Fibroblast of skin of right quadriceps (primary cell): ENCODE measurements at places on chromosomes 3 and 15.

- no peak for DNase-seq
Observed at GRCh38 chr3:58664611-58665010, 2.0 kb downstream of the FAM3D start.

- DNase-seq = no peak
Observed at GRCh38 chr3:159029306-159030026, 227.6 kb downstream of the MFSD1 start.

DNA sequence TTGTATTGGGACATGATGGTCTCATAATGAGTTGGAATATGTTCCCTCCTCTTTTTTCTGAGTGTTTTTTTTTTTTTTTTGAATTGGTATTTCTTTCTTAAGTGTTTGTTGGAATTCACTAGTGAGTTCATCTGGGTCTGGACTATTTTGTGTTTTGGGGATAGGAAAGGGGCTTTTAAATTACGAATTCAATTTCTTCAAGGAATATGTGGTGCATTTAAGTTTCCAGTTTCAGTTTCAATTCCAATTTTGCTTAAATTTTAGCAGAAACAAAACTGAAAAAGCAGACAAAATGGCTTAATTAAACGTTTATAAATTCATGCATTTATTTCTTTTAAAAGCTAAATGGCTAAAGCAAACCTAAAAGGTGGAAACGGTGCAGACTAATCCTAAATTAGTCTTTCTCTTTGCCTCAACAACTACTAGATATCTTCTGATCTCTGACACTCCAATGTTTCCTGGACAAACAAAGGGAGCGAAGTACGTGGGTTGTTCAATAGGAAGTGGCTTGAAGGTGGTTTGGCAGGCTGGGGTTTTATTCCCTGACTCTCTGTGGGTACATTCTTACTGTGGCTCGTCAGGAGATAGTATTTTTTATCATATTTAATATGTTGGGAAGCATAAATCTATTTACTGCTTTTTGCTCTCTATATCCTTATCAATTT is 50.0 kb upstream of the CORO2B start:
- DNase-seq = no peak

DNA sequence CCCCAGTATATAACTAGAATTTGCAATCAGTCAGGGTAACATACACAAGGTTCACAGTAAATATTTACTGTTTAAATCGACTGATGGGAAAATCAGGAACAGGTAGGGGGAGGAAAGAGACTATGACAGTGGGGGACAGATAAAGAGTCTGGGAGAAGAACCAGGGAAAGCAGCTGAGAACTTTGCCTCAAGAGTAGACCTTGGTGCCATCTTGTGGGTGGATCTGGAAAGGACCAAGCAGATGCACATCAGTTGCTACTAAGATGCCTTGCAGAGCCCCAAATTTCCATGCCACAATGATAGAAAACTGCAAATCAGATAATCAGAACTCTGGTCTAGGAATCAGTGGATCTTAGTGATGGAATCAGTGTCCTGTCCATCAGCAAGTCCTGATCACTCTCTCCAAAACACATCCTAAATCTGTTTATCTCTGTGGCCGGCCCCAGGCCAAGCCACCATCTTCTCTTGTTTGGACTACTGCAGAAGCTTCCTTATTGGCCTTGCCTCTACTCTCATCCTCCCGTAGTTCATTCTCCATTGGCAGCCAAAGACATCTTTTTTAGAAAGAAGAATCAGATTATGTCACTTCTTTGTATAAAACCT is 62.7 kb downstream of the PDE8A start:
- DNase-seq = peak; percentile 59

DNA sequence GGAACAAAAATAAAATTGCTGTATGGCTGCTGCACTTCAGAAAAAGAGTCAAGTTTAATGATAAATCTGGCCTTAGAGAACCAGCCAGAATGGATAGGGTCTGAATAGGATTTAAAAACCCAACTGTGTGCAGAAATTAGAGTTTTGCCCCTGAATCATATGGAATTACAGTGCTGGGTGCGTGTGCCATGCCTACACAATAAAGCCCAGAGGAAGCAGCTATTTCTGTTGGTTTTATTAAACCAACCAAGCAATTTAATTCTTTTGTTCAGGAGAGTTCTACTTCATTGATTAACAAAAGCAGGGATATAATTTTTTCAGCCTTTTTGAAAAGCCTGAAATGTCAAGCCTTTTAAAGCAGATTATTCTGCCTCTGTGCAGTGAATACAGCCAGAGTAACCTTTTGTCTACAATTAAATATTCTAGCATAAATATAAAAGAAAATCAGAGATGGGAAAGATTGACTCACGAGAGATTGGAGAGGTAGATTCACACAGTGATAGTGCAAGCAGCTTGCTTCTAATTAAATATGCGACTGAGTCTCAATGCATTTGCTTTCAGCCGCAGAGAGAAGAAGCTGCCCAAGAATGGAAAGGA is 66.7 kb upstream of the DNAJC19 start:
- DNase-seq = no peak

DNA sequence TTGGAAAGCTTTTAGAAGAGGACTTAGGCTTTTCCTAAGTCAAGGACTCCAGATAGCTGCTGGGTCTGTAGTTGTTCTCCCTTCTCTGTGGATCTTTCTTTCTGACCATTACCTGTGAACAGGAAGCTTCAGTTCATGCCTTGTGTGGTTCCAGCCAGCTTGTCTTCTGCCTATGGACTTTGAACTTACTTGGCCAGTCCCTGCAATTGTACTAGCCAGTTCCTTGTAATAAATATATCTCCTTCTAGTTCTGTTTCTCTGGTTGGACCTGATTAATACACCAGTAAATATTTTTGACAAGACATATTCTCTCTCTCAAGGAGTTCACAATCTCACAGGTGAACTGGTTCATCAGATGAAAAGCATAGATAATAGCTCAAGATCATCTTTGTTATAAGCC is 341.3 kb upstream of the DPPA4 start:
- no peak for DNase-seq

DNA sequence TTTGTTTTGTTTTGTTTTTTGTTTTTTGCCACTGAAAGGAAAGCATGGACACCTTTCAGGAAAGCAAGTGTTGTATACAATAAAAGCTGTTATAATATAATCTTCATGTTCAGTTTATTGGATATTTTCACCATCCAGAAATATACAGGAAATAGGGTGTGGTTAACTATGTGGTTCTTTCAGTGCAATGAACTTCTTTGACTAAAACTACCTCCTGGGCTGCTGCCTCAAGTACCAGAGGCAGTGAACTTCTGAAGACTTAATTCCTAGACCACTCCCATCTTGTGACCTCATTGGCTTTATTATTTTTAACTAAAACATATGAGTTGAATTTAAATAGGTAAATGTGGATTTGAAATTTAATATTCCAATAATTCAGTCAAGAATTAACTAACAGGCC is 27.1 kb upstream of the TBL1XR1 start:
- DNase-seq = no peak

DNA sequence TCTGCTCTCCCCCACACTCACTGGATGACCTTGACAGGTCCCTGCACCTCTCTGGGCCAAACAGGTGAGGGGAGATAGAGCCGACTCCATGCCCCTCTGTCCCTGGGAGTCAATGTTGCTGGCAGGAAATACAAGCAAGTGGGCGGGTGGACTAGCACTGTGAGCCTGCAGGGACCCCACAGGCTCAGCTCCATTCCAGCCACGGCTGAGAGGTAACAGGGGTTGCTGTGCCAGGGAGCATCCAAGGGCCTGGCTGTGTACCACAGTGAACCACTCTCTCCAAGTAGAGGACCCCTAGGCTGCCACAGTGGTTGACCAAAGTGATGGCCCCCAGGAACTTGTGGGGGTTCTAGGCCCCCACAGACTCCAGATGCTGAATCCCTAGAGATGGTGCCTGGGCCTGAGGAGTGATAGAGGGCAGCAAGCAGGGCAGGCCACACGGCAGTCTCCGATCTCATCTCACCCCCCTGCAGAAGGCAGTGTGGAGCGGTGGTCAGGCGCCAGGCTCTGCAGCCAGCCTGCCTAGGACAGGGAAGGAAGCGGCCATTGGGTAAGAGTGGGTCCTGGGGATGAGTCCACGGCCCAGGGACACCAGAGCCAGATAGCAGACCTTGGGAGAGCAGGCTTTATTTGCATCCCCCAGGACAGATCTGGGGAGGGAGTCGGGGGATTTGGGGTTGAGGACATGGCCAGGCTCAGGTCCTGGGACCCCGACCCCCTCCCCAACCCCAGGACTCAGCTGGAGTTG is 3.2 kb downstream of the TNNC1 start:
- DNase-seq = no peak

DNA sequence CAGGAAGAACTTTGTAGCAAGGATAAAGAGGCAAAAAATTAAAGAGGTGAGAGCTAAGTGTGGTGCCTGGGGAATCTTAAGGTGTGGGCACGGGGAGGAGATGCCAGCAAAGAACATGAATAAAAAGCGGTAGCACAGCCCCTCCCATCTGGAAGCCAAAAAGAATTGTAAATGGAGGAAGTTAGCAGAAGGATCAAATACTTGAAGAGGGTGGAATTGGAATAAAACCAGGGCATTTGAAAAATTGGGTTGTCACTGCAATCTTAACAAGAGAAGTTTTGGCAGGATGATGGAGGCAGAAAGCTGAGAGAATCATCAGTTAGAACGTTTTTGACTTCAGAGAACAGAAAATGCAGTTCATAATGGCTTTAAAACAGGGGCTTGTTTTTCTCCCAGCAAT is 2.4 kb downstream of the CCR2 start:
- DNase-seq = no peak

DNA sequence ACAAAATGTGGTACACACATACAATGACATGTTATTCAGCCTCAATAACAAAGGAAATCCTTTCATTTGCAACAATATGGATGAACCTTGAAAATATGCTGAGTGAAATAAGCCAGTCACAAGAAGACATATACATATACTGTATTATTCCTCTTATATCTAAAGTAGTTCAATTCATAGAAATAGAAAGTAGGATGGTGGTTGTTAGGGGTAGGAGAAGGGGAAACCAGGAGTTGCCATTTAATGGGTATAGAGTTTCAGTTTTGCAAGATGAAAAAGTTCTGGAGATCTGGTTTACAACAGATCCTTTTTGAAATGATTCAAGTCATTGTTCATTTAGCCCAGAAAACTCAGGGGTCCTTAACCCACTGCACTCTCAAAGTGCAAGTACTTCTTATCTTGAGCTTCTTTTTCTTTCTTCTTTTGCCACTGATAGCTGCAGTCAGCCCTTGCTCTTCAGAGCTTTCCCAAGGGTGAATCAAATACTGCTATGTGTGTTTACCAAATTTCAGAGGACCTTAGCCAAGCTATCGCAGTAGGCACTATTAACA is 208.0 kb upstream of the EOMES start:
- no peak for DNase-seq

DNA sequence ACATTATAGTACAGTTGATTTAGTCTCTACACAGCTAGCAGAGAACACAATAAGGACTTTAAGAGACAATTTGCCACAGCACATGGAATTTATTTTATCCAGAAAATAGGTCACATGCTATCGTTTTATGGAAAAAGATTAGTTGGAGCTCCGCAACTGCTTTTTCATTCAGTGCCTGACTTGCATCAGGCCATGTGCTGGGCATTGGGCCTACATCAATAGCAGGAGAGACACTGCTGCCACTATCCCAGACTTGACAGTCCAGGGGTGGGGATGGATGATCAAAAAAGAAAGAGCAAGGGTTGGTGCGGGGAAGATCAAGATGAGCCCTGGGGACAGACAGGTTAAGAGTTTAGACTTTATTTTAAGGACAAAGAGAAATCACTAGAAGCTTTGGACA is 75.2 kb upstream of the C3orf80 start:
- DNase-seq = no peak

DNA sequence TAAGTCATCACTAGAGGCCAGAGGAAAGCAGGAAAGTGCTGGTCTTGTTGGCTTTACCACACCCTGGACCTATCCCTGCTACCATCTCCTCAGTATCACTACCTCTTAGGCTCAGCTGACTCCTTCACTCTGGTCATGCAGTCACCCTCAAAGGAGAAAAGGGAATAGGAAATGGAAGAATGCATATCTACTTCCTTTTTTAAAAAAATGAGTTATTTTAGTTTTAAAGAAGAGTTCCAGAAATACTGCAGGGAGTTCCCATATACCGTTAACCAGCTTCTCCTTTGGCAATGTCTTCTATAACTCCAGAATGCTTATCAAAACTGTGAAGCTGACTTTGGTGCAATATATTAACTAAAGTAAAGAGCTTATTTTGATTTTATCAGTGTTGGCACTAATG is 688.6 kb downstream of the DIPK2A start:
- no peak for DNase-seq

DNA sequence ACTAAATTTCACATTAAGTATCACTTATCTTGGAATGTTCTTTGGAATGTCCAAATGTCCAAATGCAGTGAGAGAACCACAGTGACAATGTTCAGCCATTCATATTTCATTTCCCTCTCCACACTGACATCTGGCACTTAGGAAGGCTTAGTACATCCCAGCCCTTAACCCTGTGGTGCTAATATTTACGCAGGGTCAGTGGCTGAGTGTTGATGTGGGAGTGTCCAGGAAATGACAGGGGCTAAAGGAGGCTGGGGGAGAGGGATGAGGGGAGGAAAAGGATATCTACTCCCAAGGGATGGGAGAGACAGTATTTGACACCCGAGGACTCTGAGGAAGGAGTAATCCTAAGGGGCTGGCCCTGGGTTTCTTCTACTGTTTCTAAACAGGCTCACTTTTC is 14.1 kb upstream of the CCR4 start:
- no peak for DNase-seq

- peak; percentile 80 for DNase-seq
Observed at GRCh38 chr3:56119575-56120349, 348.5 kb downstream of the ERC2 start.

GRCh38 chr15:75067123-75067830 is 43.9 kb downstream of the PPCDC start:
- peak; percentile 37 for DNase-seq

- DNase-seq = peak; percentile 47
Observed at GRCh38 chr3:191889756-191890155, 428.8 kb downstream of the PYDC2 start.

- DNase-seq = peak; percentile 6
Observed at GRCh38 chr3:178672275-178672674, 136.0 kb downstream of the KCNMB2 start.

- DNase-seq = no peak
Observed at GRCh38 chr3:67401921-67402320, 252.5 kb downstream of the SUCLG2 start.

DNA sequence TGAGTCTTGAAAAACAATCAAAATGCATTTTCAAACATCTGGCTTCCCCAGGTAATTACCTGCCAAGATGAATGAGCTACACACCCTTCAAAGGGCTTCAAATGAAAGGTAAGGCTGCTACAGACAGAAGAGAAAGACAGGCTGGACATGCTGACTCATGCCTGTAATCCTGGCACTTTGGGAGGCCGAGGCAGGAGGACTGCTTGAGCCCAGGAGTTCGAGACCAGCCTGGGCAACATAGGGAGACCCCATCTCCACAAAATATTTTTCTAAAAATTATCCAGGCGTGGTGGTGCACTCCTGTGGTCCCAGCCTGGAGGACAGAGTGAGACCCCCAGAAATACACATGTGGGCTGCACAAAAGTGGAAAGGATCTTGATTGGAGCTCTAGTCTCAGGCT is 14.5 kb upstream of the ZFYVE19 start:
- no peak for DNase-seq

GRCh38 chr3:183473969-183474368 is 45.5 kb upstream of the MCF2L2 start:
- DNase-seq = no peak
